Placental pericyte (primary cell): ENCODE measurements at places on chromosomes 7 and 10. TPM values are rescaled to one million over a fixed set of nuclear protein-coding genes. Genes with fewer than 3 reads are reported as not detected.

The CTAGE6 gene
- 0.22 TPM in 1 of 2 replicates, not detected in the other for total RNA-seq

The GIMAP8 gene
- total RNA-seq: under 0.01 TPM in 1 of 2 replicates, not detected in the other

The ACBD7 gene
- 0.72 TPM in 1 of 2 replicates, not detected in the other for total RNA-seq

The IKZF1 gene
- not detected in 2 replicates for total RNA-seq

The OR13A1 gene
- total RNA-seq: under 0.01 TPM in 1 of 2 replicates, not detected in the other
